K562 (cell line): ENCODE measurements at places on chromosomes 16 and 17. TPM values are rescaled to one million over a fixed set of nuclear protein-coding genes. Genes with fewer than 3 reads are reported as not detected.
A peak's percentile ranks its signal among the peaks of the same experiment; 100 is the strongest.

- DNase-seq, result no peak
These were observed 62.0 kb downstream of the SLC39A11 start for GRCh38 chr17:73030501-73030921.

DNA sequence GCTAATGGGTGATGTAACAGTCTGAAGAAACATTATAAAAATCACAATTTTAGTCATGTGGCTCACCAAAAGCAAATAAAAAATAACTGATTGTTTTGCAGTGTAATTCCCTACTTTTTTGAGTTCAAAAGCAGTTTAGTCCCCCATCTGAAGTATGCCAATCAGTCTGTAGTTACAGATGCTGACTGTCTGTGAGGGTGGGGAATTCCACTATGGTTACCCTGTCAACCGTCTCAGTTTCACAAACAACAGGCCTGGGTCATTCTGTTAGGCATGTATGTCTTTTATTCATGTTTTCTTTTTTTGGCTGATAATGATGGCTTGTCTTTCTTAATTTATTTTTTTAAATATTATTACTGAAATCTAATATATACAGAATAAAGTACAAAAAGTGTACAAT, 69.3 kb downstream of the STXBP4 start:
- DNase-seq, result no peak

GRCh38 chr17:13157656-13158055, 139.8 kb upstream of the ELAC2 start:
- no peak for DNase-seq

DNA sequence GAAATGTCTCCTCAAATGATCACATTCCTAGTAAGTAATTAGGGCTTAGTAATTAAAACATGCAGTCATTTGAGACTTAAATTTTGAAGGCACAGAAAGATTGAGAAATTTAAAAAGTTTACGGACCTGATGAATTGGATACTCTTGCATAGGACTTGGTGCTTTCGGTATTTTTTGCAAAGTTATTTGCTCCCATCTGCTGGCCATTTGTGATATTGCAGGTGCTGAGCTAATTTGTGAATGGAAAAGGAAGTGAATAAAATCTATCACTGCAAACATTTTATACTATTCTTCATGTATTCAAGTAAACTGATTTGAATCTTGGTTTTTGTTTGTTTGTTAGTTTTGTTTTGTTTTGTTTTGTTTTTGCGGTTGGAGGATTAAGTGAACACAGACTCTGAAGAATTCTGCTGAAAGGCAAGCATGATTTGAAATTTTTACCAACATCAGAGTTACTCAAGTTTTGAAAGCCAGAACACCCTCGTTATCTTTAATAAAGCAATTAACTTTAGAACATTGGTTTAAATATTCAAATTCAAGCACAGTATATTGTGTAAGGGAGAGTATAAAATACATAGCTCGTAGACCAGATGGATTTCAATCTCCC, 689.5 kb upstream of the RBFOX1 start:
- DNase-seq, result peak; percentile 35

DNA sequence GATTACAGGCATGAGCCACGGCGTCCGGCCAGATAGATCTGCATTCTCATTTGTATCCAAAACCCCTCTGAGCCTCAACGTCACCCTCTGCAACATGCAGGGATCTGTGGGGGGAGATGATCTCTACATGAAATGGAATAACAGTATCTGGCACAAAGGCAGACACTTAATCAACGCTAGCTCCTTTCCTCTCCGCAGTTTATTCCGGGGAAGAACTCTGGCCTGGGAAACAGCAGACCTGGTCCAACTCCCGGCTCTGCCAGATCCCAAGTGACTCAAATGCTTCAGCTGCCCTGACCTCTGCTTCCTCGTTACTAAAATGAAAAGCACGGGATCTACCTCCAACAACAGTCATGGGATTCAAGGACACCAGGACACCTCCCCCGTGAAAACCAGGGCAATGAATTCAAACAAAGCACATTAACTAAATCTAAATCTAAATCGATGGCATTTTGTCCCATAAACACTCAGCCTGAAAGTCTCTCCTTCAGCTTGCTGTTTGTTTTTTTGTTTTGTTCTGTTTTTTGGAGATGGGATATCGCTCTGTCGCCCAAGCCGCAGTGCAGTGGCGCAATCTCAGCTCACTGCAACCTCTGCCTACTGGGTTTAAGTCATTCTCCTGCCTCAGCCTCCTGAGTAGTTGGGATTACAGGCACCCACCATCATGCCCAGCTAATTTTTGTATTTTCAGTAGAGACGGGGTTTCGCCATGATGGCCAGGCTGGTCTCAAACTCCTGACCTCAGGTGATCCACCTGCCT, 78.2 kb downstream of the NXN start:
- DNase-seq, result no peak

DNA sequence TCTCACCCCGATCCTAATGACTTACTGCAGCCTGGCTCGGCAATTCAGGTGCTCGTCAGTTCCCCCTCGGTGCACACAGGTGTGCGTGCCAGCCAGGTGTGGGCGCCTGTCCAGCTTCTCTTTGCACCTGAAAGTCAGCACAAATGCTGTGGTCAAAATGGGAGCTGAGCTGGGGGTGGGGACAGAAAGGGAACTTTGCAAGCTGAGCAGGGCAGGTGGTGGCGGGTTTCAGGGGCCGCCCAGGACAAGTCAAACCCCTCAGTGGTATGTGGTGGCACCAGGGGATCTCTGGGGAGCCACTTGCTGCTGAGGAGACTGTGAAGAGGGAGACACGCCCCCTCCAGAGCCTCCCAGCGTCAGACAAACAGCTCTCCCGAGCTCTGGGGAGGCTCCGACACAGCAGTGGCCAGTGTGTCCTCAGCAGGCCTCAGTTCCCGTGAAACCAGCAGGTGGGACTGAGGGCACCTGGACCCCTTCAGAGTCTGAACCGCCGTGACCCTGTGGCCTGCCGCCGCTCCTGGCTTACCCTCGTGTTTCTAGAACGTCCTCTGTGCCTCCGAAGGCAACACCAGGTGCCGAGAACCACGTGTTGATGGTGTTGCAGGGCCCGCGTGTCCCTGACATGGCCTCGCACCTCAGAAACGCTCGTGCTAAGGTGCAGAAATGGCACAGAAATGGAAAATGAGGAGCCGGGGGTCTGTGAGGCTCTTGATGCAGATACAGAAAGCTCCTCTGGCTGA, 233.5 kb upstream of the TNRC6C start:
- DNase-seq, result no peak

DNA sequence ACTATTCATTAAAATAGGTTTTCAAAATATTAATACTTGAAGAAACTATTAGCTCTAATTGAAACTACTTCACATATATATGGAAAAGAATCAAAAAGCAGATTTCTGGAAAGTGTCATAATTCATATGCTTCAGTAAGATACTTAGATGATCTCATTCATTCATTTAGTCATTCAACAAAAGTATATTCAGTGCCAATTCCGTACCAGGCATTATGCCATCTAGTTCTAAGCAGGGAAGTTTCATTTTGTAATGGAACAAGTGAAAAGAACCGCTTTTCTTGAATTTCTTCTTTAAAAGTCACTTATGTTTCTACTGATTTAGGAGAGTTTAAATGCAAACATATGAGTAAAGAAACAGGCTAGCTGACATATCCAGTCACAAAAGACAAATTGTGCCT, 118.3 kb upstream of the FAM20A start:
- no peak for DNase-seq

DNA sequence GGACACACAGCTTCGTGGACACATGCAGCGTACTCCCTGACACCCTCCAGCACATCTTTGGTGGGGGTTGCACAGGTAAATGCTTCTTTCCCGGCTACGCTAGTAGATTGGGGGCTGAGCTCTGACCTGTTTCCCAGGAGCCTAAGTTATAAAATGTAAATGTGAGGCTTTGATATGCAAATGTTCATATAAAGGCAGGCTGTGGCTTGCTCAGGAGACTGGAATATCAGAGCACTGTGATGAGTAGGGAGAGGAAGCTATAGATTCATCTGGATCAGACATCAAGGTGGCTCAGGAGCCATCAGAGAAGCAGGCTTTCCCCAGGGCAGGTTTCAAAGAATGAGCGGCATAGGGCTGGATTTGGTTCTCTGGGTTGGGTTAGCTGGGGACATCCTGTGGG, 3.4 kb upstream of the ETV4 start:
- DNase-seq, result no peak

- DNase-seq, result no peak
These were observed 9.9 kb downstream of the KRTAP9-1 start for GRCh38 chr17:41199421-41200078.

DNA sequence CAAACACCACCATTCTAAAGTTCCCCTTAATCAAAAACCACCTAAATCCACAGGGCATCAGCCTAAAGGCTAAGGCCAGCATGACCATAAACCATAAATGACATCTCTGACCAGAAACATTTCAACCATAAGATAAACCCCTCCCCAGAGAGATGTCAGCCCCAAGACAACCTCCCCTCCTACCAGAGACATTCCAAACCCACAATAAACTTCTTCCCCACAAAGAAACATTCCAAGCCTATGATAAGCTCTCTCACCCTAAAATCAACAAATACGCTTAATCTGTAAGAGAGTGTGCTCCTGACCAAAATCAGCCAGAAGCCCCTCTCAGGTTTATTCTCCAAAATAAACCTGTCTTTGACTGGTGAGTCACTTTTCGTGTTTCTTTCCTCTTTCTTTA, 54.8 kb downstream of the SLFN5 start:
- no peak for DNase-seq

GRCh38 chr16:47600376-47600775, 139.2 kb downstream of the PHKB start:
- DNase-seq, result no peak

KRTAP2-1 gene
- total RNA-seq, result not detected in 2 replicates

IFI35 gene
- 10.6 TPM in 2 replicates for total RNA-seq

CES3 gene
- total RNA-seq, result 2.2 and 2.8 TPM in 2 replicates

XPO6 gene
- total RNA-seq, result 196 and 204 TPM in 2 replicates
